HS-5 (cell line): ENCODE measurements at places on chromosomes 6 and 20.

GRCh38 chr6:5450073-5450472, 188.8 kb downstream of the FARS2 start:
- no peak for DNase-seq

DNA sequence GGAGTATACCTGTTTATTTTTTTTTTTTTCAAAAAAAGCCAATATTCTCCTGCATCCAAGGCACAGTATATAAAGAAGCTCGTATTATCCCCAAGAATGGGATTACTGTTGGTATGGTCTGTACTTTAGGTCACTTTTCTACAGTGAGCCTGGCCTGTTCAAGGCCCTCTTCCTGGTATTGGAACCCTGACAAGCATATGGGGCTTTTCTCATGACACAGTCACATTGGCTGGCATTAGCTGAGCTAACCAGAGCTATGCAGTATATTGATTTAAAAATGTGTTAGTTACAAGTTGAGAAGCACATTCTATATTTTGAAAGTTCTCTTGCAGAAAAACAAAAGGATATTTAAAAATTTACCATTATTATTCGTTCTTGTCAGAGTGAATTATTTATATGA, 48.0 kb downstream of the MCHR2 start:
- no peak for DNase-seq

DNA sequence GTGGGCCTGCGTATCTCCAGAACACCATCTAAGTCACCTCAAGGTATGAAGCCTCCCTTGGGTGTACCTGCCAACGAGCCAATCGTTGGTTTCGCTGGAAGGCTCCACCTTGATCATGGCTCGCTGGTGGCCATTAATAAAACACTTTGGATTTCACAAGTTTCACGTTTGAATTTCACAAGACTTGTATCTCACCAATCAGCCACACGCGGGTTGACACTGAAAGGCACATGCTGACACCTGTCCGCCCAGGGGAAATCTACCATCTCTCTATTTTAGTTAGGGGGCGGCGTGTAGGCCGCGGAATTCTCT, 586 bp upstream of the HMGA1 start:
- no peak for DNase-seq

GRCh38 chr20:2873747-2874041, 413 bp downstream of the PTPRA start:
- DNase-seq = no peak

GRCh38 chr6:63452125-63452524, 120.2 kb upstream of the LOC128125822 start:
- DNase-seq = no peak

- DNase-seq = no peak
Measured at GRCh38 chr6:141309295-141309694, 823.4 kb upstream of the GJE1 start.

GRCh38 chr6:130620338-130620781, 206.8 kb upstream of the SMLR1 start:
- no peak for DNase-seq

- DNase-seq = peak; percentile 43
Measured at GRCh38 chr6:164753517-164753916, 555.9 kb downstream of the C6orf118 start.

GRCh38 chr6:142440600-142441293, 138.9 kb downstream of the ADGRG6 start:
- DNase-seq = no peak
